Lower lobe of right lung (tissue), 2 donors: ENCODE measurements at places on chromosomes 7 and 10.

- no peak for DNase-seq
These were observed 9.6 kb downstream of the KAT6B start for GRCh38 chr10:74835963-74836362.

GRCh38 chr7:50562136-50562535, 3.1 kb downstream of the DDC start:
- DNase-seq, result no peak

- no peak for DNase-seq
These were observed 490.0 kb downstream of the PTPRN2 start for GRCh38 chr7:158097453-158098124.

GRCh38 chr7:8762803-8763202, 329.4 kb downstream of the NXPH1 start:
- no peak for DNase-seq

DNA sequence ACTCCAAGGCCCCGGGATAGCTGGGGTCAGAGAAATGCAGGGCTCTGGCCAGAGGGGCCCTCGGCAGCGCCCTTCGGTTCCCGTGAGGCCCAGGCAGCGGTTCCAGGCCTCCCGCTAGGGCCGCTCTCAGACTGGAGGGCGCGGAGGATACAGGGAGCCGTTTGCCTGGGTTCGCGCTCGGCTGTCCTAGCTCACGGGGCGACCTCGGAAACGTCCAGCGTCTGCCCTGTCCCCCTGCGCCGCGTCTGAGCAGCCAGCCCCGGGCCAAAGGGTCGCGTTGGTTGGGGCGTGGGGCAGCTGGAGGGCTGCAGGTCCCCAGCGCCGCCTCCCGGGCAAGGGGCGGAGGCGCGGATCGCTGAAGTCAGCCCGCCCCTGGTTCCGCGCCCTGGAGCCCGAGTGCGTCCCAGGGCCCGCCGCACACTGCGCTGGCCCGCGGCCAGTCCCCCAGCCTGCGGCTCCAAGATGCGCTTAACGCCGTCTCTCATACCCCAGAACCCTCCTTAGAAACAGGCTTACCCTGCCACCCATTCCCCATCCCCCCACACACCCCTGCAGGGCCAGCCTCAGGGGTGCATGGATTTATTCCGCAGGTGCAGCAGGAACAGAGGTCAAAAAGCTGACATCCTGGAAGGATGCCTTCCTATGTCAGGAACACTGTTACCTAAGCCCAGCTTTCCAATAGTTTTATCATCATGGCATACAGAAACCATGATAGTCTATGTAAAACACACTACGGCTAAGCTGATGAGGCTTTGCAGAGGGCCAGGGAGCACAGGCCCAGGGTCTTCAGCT, 22.1 kb upstream of the OPN4 start:
- DNase-seq, result no peak

- no peak for DNase-seq
These were observed 15.1 kb downstream of the FXYD4 start for GRCh38 chr10:43386549-43386948.

- no peak for DNase-seq
These were observed 145.5 kb upstream of the AGR3 start for GRCh38 chr7:17027143-17027788.
